Caki2 (cell line): ENCODE measurements at places on chromosomes 3 and 15.

DNA sequence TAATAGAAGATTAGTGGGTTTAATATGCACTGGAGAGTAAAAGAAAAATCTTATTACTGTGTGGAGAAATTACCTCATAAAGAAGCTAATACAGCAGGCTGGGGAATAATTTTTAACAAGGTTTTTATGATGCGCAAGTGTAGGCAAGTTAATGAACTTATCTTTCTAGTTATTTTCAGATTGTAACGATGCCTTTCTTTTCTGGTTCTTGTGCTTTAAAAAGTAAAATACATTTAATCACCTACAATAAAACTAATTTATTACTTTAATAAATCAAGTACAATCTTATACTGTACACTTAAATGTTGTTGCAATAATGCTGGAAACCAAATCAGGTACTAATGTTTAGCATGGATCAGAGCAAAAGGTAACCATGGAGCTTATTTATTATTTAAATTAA, 266.6 kb downstream of the ZIC1 start:
- no peak for DNase-seq

DNA sequence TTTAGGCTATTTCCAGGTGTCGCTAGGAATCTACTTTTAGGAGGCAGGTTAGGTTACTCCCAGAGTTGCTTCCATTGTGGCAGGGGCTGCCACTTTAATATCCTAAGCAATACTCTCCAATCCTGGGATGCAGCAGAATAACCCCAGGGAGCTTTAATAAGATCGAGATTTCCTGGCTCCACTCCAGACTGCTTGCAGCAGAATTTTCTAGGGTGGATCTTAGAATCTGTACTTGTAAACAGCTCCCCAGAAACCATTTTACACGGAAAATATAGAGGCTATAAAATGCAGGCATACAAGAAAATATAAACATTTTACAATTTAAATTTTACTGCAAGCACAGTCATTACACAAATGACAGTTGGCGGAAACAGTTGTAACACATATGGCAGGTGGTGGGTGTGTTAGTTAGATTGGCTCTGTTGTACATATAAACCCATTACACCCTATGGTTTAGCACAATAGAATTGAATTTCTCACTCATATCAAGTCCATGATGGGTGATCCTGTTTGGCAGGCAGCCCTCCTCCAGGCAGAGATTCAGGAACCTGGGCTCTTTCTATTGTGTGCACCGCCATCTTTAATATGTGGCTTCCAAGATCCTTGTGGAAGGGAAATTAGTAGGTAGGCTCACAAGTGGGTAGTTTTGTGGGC, 35.0 kb upstream of the TNFAIP8L3 start:
- DNase-seq, result no peak

DNA sequence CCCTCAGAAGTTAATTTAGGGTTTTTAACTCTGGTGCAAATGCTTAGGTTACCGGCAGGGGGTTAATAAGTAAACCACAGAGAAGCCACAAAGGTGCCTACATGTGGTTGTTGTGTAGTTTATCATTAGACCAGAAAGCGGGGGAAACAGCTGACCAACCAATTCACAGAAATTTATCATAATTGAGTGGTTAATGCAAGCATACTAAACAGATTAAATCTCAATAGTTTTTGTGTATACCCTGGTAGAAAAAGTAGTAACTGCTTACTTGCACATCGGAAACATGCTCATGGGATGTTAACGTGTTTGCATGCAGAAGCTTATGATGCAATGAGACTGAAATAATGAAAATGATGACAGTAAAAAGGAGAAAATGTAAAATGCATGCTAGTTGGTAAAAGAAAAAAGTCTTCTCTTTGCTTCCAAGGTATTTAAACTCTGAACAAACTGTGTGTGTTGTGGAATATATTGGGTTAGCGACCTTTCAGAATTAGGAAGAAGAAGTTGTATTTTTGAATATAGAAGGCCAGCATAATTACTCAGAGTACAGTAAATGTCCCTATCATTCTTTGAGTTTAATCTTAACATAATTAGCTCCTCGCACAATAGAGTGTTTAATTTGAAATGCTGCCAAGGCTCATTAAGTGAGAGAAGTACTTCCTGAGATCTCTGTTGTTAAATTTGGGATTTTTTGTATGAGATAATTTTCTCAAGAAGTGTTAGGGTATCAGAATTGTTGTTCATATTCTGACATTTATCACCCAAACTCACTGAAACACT, 316.2 kb downstream of the PTPRG start:
- peak; percentile 40 for DNase-seq

DNA sequence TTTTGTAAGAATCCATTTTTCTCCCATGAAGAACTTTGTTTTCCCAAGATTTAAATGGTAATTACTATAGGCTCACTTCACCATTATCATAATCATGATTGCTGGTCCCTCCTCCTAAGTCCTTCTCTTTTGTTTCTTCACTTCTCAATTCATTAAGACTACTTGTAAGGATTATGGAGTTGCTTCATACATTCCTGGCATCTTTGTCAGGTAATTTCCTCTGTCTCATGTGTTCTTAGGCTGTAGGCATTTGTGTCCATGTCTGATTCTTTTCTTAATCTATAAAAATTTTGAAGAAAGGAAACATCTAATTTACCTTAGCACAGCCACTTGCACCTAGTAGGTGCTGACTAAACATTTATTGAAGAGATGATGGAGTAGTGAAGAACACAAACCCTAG, 79.9 kb upstream of the SATB1 start:
- no peak for DNase-seq

GRCh38 chr3:63940389-63940757, 28.2 kb upstream of the SCAANT1 start:
- no peak for DNase-seq

DNA sequence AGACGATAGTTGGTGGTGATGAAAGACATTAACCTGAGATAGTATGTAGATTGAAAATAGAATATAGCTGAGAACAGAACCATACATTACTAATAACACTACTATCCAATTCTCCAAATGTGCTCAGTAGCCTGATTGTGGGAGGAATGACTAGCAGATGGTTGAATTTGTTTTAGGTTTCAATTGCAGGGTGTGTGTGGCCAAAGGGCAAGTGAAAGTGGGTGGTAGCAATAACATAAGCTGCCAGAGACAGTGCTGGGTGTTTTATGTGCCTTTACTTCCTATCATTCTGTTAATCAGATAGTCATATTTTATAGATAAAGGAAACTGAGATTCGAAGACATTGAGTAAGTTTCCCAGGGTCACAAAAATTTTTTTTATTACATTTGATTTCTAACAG, 249.5 kb upstream of the ARL6 start:
- no peak for DNase-seq
